GM12864 (cell line): ENCODE measurements at places on chromosomes 1 and 21.
A peak's percentile ranks its signal among the peaks of the same experiment; 100 is the strongest.

GRCh38 chr21:35206141-35207125, 157.3 kb upstream of the RUNX1 start:
- DNase-seq, result peak; percentile 33

DNA sequence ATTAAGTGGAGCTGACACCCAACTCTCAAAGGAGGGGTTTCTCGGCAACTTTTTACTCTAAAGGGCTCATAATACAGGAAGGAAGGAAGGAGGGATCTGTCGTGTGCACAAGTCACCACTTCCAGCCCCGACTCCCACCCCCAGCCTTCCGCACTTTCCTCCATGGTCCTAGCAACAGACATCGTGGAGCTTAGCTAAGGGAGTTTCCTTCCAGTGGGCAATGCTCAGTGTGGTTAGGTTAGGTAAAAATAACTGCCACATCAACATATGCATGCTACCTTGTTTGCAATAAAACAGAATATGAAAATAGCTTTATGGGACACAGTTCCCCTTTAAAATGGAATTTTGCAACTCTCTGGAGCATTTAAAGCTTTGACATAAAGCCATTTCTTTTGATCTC, 35.2 kb downstream of the KANK4 start:
- DNase-seq, result no peak

DNA sequence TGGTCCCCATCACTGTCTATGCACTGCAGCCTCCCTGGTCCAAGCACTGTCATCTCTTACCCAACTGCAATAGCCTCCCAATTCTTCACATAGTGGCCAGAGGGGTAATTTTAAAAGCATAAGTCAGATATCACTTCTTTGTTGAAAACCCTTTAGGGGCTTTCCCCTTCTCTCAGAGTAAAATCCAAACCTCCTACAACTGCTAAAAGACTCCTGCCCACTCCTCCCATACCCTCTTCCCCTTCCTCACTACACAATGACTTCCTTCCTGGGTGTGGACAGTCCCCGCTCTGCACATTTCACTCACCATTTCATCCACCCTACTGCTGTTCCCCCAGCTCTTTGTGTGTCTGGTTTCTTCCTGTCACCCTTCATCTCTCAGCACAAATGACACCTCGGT, 8.3 kb downstream of the MCOLN2 start:
- no peak for DNase-seq

DNA sequence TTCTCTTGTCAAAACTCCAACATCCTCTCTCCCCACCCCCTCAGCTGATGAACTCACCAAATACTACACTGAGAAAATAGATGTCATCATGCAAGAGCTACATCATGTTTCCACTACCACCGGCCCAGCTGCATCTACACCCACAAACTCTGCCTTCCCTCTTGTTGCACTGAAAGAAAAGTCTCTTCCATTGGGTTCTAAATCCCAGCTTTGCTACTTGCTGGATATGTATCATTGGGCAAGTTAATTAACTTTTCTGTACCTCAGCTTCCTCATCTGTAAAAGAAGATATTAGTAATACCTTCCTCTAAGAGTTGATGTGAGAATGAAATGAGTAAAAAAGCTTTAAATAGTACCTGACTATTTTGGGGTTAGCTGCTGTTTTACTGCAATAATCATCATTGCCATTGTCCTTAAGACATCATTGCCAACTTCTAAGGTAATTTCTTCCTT, 108.6 kb downstream of the OLFML2B start:
- DNase-seq, result peak; percentile 16

DNA sequence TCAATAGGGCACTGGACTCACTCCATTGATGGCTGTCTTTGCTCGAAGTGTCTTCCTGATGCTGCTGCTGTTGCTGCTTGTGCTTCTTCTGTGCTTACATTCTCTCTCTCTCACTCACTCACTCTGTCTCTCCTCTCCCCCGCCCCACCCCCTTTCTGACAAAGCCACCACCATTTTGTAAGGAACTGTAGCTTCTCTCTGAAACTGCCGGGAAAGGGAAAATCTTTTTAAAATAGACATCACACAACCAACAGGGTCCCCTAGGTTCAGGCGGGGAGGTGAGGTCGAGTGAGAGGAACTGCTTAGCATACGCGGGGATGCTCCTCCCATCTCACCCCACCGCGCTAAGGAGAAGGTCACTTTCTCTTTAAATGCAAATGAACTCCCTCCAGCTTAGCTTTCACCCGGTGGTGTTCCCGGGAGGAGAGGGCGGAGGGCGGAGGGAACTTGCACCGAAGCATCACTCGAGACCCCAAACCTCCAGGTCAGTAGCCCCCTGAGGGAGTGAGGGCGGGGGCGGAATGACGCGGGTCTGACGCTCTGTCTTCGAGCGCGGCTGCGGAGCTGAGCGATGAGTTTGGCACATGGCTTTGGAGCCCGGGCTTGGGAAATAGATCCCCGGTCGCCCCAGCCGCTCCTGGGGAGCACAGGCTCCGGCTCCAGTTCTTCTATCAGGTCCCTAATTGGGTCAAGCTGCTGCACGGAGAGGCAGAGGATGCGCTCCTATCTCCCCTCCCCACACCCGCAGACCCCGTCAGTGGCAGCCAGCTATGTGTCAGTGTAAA, at the start of gene CCDC28B:
CCDC28B (plus strand) TSS at position 370 of the 785 bp plus-strand sequence. CDS start 1,341 bp downstream, outside the sequence.
- DNase-seq, result no peak

DNA sequence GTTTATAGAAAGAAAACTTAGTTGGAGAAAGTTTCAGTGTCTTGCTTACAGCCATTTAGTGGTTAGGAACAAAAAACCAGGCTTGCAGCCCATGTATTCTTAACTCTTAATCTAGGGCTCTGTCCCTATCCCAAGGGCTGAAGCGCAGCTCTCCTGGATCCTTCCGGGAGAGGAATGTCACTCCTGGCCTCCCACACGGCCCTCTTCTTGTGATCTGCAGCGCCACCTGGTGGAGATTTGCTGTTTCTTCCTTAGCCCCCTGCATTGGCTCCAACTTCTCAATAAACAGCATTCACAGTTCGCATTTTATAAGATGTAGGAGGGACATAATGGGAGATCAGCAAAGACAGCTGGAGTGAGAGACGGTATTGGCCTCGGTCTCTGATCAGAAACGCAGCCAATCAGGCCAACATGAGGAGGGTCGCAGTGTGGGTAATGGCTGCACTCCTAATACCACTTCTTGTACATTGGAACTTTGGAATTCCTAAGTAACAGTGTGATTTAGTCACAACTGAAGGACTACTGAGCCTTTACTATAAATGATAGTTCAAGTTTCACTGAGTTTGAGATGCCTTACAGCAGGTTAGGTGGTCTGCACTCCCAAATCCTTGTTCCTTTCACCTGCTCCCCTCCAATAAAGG, 283.4 kb downstream of the ASTN1 start:
- peak; percentile 7 for DNase-seq

DNA sequence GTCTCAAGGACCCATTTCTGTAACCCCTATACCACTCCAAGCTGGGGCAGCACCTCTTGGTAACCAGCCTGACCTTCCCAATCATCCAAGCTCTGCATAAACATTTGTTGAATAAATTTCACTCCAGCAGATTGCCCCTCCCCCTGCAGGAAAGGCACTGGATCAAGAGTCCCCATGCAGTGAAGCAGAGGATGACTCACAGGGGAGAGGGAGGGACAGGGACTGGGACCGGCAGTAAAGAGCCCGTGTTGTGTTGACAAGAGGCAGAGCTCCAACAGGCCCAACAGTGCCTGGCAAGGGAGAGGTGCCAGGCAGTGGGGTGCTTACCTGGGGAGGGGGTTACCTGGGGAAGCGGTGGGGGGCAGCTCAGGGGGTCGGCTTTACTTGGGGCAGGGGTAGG, 32.3 kb downstream of the SLC9A1 start:
- no peak for DNase-seq
